ENCODE measurements at places on chromosomes 7 and 10.

GRCh38 chr10:83921984-83922860 is 217.1 kb upstream of the GHITM start:
- no peak for DNase-seq

GRCh38 chr7:133871757-133872156 is 255.4 kb upstream of the LRGUK start:
- DNase-seq = no peak

DNA sequence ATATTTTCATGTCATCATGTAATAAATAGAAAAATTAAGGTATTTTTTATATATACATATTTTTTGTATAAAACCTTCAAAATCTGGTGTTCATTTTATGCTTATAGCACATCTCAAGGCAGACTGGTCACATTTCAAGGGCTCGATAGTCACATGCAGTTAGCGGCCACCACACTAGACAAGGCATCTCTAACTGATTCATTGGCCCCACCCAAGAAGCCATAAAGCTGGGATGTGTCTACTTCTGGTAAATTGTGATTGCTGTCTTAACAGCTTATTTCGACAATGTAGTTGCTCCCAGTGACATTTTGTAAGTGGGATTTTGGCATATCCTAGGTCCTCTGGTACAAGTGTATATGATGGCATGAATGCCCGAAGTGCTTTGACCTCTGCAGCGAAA is 168.7 kb downstream of the FRMD4A start:
- no peak for DNase-seq

DNA sequence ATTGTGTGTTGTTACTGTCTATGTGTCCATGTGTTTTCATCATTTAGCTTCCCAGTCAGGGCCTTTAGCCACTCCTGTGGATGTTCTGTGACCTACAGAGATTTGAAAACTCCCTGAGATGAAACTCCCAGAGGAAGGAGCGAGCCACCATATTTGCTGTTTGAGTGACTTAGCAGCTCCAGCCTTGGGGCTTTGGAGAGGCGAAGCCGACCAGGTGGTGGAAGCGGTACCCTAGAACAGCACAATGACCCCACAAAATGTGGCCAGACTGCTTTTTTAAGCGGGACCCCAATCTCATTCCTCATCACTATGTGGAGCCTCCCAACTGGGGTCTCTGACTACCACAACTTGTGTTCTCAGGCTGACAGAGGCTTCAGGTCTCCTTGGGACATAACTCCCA is 323.9 kb upstream of the KCND2 start:
- no peak for DNase-seq

DNA sequence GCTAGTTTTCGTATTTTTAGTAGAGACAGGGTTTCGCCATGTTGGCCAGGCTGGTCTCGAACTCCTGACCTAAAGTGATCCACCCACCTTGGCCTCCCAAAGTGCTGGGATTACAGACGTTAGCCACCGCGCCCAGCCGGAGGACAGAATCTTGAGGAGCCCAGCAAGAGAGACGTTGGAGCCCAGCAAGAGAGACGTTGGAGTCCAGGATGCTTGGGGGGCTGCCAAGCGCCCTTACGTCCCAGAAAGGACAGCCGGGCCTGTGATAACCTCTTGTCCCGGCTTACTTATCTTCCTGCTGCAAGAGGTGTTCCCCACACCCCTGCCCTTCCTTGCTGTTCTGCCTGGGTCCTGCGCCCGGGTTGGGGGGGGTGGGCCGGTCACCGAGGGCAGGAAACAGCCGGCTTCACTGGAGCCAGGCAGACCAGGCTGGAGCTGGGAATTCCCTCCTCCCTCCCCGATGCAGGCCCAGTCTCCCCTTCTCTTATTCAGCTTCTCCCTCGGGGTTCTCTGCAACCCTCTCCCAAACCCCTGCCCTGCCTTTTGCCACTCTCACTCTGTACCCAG is 1.9 kb upstream of the EPHB4 start:
- DNase-seq = no peak

DNA sequence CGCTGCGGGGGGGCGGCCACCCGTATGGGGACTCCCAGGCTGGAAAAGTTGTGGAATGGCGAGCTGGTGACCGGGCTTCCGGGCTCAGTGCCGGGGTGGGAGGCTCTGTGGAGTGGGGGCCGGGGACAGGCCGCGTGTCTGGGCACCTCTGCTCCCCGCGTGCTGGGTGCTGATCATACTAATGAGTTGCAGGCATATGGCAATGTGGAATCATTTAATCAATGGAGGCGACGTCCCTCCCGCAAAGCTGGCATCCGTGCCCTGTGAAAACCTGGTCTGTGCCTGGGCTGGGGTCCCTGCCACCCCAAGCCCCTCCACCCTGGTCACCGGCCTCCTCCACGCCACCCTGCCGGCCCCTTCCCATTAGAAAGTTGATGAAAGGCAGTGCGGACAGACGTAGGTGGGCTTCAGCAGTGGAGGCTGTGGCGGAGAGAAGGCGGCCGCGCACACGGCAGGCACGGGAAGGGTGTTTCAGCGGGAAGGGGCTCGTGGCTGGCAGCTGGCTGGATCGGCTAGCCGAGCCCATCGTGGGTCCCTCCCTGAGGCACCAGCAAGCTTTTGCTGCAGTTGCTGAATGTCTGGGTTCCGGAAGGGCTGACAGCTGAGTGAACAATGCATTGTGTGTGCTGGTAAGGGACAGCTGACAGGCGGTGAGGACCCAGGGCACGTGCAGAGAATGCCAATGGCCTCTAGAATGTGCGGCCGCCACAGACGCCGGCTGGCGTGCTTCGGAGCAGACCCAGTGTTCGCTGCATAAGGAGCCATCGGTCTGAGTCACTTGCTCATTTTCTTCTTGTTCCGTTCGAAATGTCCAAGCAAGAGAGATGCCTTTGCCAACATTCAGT is 1.5 kb downstream of the ADGRA1 start:
- DNase-seq = no peak

DNA sequence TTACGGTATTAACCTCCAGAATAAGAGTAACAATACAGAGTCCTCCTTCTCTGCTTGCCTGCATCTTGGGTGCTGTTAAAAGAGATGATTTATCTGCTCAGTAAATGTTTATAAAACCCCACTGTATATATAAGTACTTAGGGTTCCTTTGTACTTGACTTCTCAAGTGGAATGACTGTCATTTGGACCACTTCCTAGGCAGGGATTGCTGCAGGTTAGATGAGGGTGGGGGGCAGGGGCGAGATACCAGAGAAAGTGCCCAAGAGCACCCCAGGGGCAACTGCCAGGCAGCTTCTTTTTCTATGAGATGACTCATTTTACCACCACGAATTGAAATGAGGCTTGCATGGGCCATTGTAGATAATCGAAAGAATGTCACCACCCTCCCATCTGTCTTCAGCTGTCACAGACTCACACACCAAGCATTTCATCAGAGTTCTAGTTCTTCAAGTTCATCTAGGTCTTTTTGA is 421.9 kb upstream of the GALNT17 start:
- DNase-seq = no peak

GRCh38 chr7:153440715-153441114 is 611.5 kb upstream of the DPP6 start:
- DNase-seq = no peak

DNA sequence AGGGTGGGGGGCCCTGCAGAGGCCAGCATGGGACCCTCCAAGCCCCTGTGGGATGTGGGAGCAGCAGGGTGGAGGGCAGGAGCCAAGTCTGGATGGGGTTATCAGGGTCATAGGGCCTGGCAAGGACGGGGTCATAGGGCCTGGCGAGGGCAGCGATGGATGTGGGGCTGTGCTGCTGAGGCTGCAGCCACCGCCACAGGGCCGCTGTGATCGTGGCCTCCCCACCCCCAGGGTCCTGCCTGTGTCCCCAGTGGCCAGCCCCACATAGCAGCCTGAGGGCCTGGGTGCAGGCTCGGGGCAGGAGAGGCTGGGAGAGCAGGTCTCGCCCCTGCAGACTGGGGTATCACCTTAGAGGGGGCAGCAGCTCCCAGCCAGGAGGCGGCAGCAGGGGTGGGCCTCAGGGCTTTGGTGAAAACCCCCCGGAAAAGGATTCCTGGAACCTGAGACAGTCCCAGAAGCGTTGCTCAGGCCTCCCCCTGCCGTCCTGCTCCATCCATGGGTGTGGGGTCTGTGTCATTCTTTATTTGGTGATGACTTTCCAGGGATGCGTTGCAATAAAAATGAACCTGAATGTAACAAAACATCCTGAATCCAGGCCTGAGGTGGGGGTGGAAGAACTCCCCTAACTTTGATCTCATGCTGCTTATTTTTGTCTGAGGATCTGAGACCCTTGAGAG is 107.3 kb upstream of the SHH start:
- no peak for DNase-seq

DNA sequence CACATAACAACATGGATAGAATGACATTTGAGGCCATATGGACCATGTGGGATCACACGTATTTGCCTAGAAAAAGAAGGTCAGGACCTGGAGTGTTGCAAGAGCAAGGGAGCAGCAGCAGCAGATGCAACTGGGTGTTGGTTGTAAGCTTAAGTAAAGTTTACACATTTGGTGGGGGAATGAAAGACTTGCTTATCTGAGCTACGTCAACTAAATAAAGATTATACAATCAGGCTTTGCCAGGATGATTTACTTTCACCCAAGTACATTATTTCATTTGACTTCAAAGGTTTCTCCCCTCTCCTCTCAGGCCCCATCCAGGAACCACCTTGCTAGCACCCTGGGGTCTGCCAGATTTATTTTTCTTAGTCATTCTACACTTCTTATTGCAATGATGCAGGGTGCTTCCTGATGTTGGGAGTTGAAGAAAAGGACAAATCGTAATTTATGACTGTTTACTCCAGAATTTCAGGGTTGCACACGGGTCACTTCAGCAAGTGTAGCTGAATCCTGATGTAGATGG is 591.9 kb upstream of the IGFBP3 start:
- no peak for DNase-seq

DNA sequence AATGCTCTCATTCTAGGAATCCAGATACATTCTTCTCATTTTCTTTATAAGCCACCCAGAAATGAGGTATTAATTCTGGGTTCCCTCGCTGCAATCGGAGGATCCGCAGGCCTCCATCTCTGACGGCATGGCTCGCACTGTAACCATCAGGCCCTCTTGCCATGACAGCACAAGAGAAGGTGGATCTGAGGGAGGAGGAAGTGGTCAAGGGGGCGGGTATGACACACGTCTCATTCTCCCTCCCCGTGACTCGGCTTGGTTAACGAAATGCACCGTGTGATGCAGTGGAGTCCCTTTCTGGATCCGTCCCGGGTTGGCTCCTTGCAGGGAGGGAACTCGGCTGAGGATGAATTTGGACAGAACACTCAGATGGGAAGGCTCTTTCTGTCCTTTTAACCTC is 280.2 kb downstream of the TCERG1L start:
- DNase-seq = no peak

- DNase-seq = no peak
Observed at GRCh38 chr10:117775526-117775925, 233.0 kb downstream of the EMX2 start.

GRCh38 chr7:6221340-6222319 is 50.8 kb downstream of the CYTH3 start:
- DNase-seq = no peak

DNA sequence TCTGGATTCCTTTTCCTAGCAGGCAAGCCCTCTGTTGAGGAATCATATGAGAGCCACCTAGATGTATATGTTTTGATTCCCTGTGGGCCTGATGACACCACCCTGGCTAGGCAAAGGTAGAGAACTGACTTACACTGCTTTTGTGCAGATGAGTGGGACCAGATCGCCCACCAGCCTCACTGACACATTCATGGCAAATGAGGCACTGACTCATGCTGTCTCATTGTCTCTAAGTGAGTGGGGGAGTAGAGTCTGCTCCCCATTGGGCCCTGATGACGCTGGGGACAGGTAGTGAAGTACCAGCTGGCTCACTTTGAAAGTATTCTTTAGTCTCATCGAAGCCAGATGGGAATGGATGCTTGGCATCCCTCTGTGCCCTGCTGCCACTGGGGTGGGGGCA is 326.3 kb downstream of the ABCA13 start:
- no peak for DNase-seq

DNA sequence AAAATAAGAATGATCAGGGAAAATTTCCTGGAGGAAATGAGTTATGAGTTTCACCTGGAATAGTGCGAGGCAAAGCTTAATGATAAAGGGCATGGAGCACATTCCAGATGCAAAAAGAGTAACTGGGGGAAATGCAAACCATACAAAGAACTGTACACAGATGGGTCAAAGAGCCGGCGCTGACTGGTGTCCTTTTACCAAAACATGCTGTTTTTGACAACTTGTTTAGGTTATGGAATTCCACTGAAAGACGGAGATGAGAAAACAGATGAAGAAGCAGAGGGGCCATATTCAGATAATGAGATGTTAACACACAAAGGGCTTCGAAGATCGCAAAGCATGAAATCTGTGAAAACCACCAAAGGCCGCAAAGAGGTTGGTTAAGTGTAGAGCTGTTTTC is 98.2 kb downstream of the REEP3 start:
- no peak for DNase-seq

DNA sequence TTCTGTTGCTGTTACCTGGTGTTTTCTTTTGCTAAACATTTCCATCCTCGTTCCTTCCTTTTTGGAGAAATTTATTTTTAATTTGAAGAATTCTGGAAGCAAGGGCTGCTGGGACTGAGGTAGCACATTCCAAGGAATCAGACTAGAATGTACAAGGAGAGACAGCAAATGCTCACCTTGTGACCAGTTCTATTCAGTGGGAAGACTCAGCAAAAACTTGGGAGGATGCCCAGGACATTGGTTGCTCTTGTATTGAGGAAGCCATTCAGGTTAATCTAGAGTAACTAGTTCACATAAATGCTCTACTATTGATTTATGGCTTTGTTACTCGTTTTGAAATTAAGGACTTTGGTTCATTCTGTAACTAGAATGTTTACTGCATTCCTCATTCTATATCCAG is 11.3 kb downstream of the PLCE1 start:
- no peak for DNase-seq

- no peak for DNase-seq
Observed at GRCh38 chr10:60444494-60445064, 54.9 kb upstream of the ANK3 start.

GRCh38 chr10:96509017-96509641 is 4.6 kb downstream of the TLL2 start:
- no peak for DNase-seq

DNA sequence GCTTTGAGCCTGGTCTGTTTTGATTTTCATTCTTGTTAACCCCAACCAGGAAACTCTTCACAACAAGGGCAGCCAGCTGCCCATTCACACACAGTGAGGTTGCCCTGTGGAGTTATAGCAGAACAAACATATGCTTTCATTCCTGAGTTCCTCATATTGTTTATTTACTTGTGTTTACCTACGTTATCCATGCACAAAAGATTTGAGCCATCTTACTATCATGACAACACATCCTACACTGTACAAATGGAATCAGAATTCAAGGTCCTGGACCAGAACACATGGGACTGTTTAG is 21.7 kb upstream of the BMPER start:
- DNase-seq = no peak

- DNase-seq = no peak
Observed at GRCh38 chr10:97123765-97124164, 62.0 kb downstream of the SLIT1 start.

- DNase-seq = no peak
Observed at GRCh38 chr7:122886357-122887081, at the start of gene CADPS2. Gene CADPS2, minus strand, starts transcription at chr7:122886460. Its CDS starts 123 bp downstream, at chr7:122886337.

DNA sequence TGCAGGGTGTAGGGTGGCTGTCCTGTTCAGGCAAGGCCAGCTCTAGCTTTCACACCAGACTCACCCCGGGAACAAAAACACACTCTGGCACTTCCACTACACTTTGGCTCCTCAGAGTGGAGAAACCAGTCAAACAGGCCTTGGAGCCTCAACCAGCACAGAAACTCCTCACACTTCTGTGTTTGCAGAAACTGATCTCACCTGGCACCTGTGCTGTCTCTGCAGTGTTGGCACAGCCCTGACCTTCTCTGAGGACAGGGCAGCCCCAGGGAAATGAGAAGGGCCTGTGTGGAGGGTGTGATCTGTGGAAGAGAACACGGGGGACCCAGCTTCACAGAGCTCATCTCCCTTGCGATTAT is 4.1 kb upstream of the CALML5 start:
- DNase-seq = no peak
